CD4-positive, alpha-beta T cell treated with Interleukin-17A for 1 hour (primary cell): ENCODE measurements at places on chromosomes 12 and 14.
A peak's percentile ranks its signal among the peaks of the same experiment; 100 is the strongest.

DNA sequence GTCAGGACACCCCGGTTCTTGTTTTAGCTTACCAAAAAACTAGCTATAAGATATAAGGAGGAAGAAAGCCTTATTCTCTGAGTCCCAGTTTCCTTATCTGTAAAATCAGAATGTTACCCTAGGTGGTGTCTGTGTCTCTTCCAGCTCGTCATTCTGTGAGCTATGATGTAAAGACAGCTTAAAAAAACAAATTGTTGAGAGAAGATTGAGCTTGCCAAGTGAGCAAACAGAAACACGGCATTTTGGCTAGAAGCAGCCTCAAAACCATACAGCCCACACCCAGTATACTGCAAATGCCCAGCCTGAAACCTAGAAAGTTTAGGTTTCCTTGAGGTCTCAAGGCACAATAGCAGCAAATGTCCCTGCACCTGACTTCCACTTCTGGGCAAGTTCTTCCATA lies 151.4 kb downstream of the SSPN start:
- DNase-seq, result no peak

DNA sequence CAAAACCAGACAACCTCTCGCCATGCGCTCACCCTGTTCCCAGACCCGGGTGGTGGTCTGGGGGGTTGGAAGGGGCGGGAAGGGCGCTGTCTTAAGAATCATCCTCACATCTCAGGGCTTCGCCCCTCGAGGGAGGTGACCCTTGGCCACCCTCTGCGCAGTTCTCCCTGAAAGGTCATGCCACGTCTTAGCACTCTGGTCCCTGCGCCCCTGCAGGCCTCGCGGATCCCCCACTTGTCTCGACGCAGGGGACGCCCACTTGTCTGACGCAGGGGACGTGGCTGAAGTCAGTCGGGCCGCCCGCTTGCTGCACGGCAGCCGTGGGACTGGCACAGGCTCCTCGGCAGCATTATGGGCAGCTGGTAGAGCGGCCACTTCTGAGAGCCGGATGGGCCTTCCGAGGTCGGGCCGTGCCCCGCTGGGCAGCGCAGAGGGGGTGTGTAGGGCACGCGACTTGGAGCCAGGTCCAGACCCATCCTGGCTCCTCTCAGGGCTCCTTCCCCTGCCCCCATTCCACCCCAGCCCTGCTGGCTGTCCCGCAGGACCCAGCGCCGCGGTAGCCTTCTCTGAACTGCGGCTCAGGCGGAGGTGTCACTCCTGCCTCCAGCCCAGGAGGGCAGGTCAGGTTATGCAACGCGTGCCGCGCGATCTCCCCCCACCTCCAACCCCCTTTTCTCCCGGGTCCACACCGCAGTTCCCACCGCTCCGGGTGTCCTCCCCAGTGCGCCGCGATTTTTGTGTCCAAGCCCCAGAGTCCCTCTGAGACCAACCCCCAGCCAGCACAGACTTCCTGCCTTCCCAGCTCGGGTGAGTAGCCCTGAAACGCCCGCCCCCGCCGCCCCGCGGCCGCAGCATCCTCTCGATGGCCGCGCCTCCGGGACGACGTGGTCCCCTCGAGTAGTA lies 40.9 kb upstream of the CAPRIN2 start:
- peak; percentile 31 for DNase-seq

DNA sequence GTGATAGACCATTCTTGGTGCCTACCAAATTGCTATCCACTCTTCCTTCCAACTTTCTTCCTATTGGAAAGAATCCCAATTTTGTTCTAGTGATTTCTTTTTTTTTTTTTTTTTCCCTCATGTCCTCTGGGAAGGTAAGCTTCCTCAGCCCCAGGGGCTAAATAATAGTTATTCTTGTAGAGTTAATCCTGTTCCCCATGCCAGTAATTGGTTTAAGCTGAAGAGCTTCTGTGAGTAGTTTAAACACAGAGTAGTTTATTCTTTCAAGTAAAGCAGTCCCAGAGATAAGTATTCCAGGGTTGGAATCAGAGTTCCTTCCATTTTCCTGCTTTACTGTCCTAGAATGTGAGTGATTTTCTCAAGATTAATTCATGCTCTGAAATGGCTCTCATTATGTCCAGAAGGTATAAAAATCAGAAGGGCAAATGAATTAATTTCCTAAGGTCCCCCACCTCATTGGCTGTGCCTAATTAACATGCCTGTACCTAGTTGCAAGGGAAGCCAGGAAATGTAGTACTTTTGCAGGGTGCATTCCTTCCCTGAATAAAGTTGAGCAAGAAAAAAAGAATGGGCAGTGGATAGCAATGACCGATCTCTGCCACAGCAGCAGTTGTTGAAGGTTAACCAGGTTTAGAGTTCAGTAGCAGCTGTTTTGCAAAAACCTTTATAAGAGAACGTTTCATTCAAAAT lies 97.8 kb downstream of the PLEKHA5 start:
- DNase-seq, result no peak

- DNase-seq, result no peak
Observed at GRCh38 chr12:129862561-129863175, 41.2 kb downstream of the TMEM132D start.

DNA sequence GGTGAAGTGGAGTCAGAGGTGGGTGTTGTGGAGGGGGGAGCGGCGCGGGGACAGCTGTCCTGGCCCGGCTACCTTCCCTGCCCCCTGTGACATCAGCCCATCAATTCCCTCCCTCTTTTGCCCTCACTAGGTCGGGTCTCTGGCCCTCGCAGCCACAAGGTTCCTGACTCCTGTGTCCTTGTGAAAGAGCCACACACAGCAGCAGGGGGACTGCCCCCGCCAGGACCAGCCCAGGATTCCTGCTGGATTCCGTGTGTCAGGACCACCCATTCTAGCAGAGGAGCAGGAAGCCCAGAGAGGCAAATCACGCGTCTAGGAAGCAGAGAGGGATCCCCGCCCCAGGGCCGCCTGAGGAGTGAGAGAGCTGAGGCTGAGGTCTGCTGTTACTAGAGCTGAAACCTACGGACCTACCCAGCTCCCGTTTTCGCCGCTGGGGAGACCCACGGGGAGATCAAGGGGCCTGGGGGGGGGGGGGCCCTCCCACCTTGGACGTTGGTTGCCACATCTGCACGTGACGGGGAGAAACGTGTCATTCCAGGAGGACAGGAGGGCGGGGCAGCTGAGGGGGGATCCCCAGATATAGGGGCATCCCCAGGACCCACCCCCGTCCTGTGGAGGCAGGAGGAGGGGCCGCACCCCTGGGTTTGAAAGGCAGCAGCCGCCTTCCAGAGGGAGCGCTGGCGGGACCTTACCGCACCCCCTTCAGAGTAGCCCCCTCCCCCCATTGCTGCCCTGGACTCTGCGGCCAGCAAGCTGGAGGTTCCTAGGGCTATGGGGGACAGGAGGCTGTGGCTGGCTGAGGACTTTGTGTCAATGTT lies 12.5 kb upstream of the INF2 start:
- DNase-seq, result peak; percentile 45

DNA sequence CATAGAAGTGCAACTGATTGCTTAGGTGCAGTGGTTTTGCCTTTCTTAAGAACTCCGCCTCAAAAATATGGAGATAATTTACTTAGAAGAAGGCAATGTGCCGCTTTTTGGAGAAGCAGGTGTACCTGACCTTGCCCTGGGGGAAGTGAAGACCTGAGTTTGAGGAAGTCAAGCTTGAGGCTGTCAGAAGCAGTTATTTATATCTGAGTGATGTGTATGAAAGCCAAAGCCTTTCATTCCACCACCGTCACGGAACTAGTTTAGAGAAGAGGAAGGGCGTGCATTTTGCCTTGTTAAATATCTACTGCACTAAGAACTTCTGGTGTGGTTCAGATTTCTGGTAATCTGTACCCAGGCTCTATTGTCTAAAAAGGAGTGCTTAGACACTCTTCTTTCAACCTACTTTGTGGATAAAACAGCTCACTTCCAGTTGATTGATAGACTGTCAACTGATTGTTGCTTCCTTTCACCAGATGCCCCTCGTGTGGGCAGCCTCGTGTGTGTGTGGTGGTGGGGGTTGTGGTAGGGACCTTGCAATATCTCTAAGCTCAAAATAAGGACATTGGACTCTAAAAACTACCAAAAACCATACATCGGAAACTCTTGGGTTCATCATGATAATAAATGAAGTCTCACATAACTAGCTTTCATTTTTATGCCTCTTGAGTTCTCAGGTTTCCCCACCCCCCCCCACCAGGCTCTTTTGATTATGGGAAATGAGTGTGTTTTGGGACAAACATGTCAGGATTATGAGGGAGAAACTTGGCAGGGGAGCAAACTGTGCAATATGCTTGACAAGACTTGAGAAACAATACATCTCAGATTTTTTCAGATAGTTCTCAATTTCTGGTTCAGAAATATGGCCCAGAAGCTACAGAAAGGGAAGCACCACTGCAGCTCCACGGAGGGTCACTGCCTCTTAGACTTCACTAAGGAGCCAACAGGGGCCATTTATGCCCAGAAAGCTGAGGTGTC lies 78.6 kb downstream of the ARF6 start:
- DNase-seq, result peak; percentile 74

- DNase-seq, result no peak
Observed at GRCh38 chr14:95307402-95308041, 12.2 kb downstream of the CLMN start.

GRCh38 chr14:24155100-24155499 lies 6.0 kb upstream of the IRF9 start:
- DNase-seq, result no peak

GRCh38 chr14:89801136-89801535 lies 153.4 kb downstream of the EFCAB11 start:
- DNase-seq, result no peak

DNA sequence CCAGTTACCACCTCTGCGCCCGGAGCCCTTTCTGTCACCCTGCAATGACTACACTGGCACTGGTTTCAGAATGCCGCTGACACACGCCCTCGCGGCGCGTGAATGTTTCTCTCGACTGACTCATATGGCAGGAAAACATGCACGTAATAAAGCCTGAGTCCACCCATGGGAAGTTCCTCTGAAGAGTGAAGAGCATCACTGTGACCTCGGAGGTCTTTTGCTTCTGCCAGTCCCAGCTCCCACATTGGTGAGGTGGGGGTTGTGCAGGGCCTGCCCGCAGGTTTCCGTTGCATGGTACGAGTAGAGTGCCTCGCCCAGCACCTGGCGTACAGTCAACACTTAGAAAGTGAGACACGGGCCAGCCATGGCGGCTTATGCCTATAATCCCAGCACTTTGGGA lies 11.1 kb upstream of the SLC6A12 start:
- DNase-seq, result no peak

DNA sequence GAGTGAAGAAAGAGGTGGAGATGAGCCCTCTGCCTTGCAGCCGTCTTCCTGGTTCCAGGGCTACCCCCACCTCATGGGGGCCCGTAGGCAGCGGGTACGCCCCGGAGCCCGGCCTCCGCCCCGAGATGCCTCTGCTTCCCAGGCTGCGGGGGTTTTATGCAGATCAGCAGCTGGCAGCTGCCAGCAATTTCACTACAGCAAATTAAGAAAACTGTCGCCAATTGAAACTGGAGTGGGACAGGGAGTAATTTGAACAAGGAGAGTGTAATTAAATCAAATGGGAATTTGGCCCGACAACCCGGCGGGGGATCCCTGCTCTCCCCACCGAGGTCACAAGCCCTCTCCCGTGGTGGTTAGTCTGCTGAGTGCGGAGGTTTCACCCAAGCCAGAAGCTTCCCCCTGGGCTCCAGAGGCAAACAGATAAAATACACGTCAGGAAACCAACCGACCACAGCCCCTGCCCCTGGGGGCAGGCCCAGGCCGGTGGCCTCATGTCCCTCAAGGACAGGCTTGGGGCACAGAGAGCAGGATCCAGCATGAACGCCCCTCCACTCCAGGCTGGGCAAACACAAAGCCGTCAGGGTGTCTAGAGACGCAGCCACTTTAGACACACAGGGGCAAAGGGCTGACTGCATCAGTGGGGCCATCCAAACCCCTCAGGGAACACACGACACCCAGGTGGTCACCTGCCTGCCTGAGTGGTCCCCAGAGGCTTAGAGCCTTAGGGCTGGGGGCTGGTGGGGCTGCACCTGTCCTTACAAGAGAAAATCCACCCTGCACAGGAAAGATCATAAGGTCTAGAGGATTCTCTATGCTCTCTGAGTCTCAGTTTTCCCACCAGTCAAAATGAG lies 53.8 kb downstream of the TESC start:
- no peak for DNase-seq

DNA sequence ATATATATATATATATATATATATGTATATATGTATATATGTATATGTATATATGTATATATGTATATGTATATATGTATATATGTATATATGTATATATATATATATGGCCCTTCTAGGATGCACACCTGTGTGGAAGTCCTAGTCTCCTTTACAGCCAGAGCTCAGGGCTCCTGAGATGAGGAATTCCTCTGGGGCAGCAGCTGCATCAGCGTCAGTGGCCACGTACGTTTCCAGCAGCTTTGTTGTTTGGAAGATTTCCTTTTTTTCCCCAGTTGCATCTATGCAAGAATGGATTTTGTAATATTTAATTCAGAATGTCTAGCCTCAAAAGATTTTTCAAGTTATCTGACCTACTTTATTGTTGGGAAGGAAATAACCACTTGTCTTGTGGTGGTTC lies 68.6 kb downstream of the TNFAIP2 start:
- no peak for DNase-seq

DNA sequence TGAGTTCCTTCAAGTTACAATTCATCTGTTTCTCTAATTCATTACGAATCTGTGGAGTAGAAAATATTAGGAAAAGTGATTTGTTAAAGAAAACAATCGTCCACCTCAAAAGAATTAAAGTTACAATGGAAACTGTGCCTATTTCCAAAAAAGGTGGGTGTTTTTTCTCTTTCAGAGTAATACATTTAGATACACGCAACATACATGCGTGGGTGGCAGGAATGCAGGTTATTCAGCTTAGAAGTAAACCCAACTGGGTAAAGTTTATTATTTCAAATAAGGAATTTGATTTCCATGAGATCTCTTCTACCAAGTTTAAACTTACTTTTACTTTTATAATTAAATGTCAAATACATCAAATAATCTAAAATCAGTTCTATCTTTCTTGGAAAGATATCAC lies 52.2 kb downstream of the SSH1 start:
- no peak for DNase-seq

GRCh38 chr12:39406262-39406661 lies 36.7 kb downstream of the KIF21A start:
- no peak for DNase-seq

GRCh38 chr12:104494137-104494792 lies 37.5 kb downstream of the CHST11 start:
- DNase-seq, result peak; percentile 51

DNA sequence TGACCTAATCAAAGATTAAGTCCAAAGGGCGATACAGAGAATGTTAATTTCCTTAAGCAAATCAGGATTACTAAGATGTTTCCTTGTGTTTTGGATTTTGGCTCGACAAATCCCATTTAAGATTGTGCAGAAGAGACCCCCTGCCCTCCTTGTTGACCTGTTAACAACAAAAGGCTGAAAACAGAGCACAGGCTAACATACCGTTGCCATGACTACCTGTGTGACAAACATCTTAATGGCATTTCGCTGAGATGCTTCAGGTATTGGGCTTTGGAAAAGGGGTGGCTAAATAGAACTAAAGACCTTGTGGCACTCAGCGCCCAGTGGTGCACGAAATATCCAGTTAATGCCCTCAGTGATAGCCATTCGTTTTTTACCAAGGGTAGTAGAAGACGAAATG lies 1532.3 kb upstream of the TMEM132C start:
- DNase-seq, result no peak

- no peak for DNase-seq
Observed at GRCh38 chr14:99730876-99731546, 46.9 kb downstream of the CYP46A1 start.

- DNase-seq, result no peak
Observed at GRCh38 chr12:66119870-66120241, 10.7 kb downstream of the LLPH start.
